ENCODE measurements at places on chromosomes 12 and 14. TPM values are rescaled to one million over a fixed set of nuclear protein-coding genes. Genes with fewer than 3 reads are reported as not detected.
A peak's percentile ranks its signal among the peaks of the same experiment; 100 is the strongest.

Gene C14orf132
- total RNA-seq, result 42.1 TPM

Gene IL23A
- total RNA-seq, result not detected

Gene CELA1
- total RNA-seq, result not detected

Gene NUAK1
- 35.6 TPM for total RNA-seq

Gene TMEM229B
- 5.9 TPM for total RNA-seq

Gene SLC38A4
- not detected for total RNA-seq

Gene TAS2R10
- total RNA-seq, result 1.2 TPM

Gene CCDC91
- total RNA-seq, result 13.9 TPM

- DNase-seq, result no peak
These were observed 428.2 kb downstream of the RAD51B start for GRCh38 chr14:68247676-68248268.

- DNase-seq, result no peak
These were observed 1351.7 kb upstream of the TMEM132C start for GRCh38 chr12:126915309-126915708.

DNA sequence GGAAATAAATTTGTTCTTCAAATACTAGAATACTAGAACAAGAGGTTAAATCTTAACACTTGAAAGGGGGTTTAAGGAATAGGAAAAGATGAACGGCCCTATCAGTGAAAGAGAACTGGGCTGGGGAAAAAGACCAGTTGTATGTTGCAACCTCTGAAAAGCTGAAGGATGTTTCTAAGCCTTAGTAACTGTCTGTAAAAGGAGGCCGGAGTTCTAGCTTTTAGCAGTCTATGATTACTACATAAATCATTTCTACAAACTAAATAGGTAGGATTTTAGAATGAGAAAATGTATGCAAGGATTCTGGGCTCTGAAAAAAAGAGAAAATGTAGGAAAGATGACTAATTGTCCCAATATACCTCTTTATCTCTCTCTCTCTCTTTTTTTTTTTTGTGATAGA lies 4.9 kb downstream of the CERS5 start:
- no peak for DNase-seq

DNA sequence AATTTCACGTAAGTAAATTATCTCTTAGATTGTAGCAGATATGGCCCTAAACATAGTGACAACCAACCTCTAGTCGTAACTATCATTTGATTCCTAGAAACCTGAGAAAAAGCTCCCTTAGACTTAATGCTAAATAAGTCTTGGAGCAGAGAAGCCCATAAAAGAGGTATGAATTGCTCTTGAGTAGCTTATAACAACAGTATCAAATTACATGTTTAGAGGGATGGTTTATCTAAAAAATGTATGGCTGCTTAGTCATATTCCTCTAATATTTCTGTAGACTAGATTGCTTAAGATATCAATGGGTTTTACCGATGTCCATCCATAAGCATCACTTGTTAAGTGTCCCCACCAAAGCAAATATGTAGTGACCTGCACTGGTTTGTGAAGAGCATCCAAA lies 259.7 kb downstream of the NELL2 start:
- DNase-seq, result no peak

- no peak for DNase-seq
These were observed 15.4 kb downstream of the DGLUCY start for GRCh38 chr14:91129261-91129660.

GRCh38 chr14:98896449-98896848 lies 375.5 kb downstream of the BCL11B start:
- DNase-seq, result no peak

DNA sequence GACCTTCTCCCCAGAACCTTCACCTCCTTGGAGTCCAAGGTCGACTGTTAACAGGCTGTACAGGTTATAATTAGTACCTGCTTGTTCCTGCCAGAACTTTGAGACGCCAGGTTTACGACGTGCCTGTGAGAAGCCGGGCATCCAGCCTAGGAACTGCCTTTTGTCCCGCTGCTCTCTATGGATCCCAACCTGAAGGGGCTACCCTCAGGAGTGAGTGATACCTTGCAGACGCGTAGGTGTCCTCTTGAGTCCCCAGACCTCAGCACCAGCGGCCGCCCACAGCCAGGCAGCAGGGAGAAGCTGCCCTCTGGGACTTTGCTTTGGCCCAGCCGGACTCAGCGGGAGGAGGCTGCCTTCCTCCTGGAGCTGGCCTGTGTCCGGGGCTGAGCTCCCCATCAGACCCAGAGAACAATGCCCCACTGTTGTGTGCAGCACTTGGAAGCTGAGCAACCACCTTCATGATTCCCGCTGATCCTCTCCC lies 16.2 kb downstream of the SYNE3 start:
- DNase-seq, result no peak

DNA sequence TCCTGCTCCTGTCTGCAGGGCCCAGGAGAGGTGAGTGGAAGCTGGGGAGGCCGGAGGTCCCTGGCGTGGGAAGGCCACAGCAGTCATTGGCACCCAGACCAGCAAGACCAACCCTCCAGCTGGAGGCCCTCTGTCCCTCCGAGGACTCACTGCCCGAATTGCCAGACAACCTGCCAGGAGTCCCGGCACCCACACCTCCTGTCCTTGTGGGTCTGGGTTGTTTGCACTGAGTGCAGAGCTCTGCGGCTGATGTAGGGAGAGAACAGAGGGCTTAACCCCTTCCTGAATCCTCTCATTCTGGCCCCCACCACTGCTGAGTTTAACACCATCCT lies 204.9 kb downstream of the KIF26A start:
- no peak for DNase-seq

DNA sequence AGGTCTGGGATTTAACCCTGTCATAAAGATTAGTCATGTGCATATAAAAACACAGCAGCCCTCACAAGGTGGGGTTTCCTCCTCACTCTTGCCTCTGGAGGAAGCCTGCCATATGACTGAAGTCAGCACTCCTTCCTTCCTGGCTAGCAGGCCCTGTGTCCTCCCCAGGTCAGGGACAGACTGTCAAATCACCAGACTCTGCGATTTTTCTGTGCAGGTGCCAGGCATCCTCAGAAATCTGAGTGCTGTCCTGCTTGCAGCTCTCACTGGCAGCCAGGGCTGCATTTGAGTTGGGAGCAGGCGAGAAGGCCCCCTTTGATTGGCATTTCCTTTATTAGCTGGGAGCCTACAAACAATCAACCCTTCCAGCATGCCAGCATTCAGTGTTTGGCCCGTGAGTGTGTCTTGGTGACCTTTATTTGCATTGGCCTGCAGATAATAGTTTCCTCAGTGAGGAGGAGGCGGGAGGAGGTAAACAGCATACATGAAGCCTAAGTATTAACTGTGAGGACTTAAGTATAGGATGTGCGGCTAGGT lies 183.8 kb upstream of the ARHGAP5 start:
- DNase-seq, result peak; percentile 37

DNA sequence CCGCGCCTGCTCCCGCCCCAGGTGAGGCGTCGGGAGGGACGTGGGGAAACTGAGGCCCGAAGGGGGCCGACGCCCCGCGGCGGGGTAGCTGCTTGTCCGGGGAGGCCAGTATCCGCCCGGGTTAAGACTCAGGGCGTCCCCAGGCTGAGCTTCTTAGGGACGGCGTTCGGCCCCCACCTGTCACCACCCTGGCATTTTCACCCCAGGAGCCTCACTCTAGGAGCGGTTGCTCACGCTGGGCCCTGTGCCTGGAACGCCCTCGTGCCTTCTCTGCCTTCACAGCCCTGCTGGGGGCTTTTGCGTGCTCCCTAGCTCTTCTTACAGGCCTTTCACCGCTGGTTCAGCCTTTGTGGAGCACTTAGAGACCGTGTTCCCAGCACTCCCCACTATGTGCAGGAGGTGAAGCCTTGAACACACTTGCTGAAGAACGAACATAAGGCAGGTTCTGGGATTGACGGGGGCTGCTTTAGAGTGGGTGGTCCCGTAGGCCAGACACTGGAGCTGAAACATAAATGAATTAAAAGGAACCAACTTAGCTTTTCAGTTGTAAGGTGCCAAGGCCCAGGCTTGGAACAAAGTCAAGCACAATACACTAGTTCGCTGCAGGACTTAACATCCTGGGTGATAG lies 601 bp downstream of the ZNF839 start:
- no peak for DNase-seq

GRCh38 chr12:14960548-14961465 lies 594 bp downstream of the ARHGDIB start:
- DNase-seq, result no peak

- DNase-seq, result no peak
These were observed 197.7 kb downstream of the BCAT1 start for GRCh38 chr12:24751181-24751580.

- DNase-seq, result no peak
These were observed 269.4 kb upstream of the ALG10 start for GRCh38 chr12:33752854-33753253.

GRCh38 chr12:78271546-78271945 lies 440.9 kb downstream of the NAV3 start:
- no peak for DNase-seq

DNA sequence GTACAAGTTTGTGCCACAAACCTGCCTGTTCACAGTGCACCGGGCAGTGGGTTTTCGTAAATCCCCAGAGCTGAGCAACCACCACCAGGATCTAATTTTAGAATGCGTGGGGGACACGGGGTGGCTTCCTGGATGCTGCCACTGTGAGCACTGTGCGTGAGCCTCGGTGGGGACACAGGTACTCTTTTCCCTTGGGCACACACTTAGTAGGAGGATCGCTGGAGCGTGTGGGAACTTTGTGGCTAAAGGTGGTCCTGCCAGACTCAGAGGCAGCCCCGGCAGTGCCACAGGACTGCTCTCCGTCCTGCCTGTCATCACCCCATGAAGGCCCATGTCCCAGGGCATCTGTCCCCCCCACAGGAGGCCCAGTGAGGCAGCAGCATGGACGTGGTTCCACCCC lies 21.1 kb downstream of the BTBD6 start:
- DNase-seq, result no peak

DNA sequence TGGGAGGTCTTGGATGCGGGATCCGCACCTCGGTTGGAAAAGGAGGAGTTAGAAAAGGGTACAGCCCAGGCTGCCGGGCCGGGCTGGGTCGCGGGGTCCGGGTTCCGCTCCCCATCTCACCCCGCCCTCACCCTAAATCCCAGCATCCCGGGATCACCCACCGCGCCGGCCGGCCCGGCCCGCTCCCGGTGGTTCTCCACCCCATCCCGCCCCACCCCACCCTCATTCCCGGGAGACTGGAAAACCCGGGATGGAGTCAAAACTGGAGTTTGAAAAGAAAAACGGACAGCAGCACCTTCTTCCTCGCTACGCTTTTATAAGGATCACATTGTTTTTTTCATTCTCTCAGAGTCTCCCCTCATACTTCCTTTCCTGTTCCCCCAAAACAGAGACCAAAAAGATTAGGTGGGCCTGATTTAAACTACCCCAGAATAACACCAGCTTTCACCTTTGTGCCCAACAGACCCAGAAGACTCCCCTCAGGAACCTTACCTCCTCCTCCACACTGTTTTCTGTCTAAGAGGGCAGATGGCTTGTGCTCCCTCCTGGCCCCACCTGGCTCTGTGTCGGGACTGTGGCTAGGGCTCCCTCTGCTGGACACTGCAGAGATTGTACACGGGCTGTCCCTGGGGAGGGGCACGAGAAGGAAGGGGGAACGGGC lies 2.8 kb downstream of the GLI1 start:
- peak; percentile 94 for DNase-seq

- no peak for DNase-seq
These were observed 150.9 kb downstream of the ANO2 start for GRCh38 chr12:5794156-5794555.

- no peak for DNase-seq
These were observed 1317.0 kb downstream of the TMEM121 start for GRCh38 chr14:106843386-106843785.

GRCh38 chr12:27635349-27635972 lies 60.8 kb upstream of the REP15 start:
- DNase-seq, result no peak

DNA sequence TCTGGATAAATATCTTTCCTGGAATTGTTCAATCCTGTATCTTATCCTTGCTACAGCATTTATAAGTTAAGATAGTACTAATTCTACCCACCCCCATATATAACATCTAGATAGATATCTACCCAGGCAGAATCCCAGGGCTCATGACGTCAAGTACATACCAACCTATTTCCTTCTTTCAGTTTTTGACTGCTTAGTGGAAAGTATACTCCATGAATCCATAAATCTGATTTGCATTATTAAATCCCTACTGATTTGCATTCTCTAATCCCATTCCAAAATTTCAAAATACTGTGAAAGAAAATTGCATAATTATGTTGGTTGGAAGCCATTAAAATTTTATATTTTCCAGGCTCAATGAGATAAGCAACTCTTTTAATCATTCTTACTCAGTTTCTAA lies 111.7 kb downstream of the KITLG start:
- DNase-seq, result no peak

- DNase-seq, result no peak
These were observed 74.2 kb downstream of the PPM1H start for GRCh38 chr12:62860501-62861411.

GRCh38 chr14:69853774-69854173 lies 25.4 kb upstream of the SMOC1 start:
- DNase-seq, result no peak
